ENCODE measurements at places on chromosomes 1 and 21. TPM values are rescaled to one million over a fixed set of nuclear protein-coding genes. Genes with fewer than 3 reads are reported as not detected.

DNA sequence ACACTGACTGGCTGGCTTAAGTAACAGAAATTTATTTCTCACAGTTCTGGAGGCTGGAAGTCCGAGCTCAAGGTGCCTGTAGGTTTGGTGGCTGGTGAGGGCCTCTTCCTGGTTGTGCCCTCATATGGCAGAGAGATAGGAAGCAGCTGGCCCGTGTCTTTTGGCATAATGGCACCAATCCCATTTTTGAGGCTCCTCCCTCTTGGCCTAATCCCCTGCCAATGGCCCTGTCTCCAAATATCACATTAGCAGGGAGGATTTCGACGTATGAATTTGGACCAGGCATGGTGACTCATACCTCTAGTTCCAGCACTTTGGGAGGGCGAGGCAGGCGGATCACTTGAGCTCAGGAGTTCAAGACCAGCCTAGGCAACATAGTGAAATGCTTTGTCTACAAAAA lies 37.4 kb downstream of the AGPAT3 start:
- no peak for DNase-seq

DNAJC16 gene
- 23.2 TPM for total RNA-seq

- DNase-seq: no peak
These were observed 57.3 kb upstream of the HIVEP3 start for GRCh38 chr1:41975850-41976569.

DNA sequence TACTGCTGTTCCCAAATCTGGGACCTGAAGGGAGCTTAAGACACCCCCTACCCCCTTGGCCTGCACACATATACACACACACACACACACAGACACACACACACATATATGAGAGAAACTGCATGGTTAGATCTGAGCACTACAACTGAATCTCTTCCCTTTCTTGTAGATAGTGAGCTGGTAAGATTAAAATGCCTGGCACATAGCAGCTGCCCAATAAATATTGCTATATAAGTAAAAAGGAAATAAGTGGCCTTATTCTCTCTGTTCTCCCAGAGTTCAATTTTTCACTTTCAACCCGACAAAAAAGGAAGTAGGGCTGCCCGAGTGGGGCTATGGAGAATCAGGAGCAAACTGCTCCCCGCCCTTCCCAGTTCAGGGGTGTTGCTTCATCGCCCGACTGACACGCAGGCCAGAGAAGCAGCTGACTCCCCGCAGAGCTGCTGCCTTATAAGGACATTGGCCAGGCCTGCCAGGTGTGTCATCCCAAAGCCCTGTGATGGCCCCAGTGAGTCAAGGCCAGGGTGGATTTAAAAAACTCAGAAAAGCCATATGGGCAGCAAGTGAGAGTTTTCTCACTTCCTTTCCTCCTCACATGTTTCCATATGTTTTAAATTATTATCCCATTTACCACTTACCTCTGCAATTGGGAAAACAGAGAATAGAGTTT lies 106.5 kb upstream of the SLC44A3 start:
- peak; percentile 92 for DNase-seq

GNG4 gene
- not detected for total RNA-seq

DNA sequence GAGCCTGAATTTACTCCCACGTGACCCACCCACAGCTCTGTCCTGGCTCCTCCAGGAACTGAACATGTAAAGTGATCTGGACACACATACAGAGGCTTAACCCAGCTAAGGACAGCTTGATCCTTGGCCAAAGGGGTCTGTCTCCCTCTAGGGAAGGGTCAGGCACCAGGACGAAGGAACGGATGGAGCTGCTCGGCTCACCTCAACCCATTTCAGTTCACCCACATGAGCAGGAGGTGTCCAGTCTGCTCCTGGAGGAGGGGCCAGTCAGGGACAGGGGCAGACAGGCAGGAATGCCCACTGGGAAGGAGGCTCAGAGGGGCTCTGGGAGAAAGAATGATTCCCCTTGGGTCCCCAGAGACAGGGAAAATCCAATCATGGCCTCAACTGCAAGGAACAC lies 567.2 kb downstream of the PTPRU start:
- DNase-seq: no peak

DNA sequence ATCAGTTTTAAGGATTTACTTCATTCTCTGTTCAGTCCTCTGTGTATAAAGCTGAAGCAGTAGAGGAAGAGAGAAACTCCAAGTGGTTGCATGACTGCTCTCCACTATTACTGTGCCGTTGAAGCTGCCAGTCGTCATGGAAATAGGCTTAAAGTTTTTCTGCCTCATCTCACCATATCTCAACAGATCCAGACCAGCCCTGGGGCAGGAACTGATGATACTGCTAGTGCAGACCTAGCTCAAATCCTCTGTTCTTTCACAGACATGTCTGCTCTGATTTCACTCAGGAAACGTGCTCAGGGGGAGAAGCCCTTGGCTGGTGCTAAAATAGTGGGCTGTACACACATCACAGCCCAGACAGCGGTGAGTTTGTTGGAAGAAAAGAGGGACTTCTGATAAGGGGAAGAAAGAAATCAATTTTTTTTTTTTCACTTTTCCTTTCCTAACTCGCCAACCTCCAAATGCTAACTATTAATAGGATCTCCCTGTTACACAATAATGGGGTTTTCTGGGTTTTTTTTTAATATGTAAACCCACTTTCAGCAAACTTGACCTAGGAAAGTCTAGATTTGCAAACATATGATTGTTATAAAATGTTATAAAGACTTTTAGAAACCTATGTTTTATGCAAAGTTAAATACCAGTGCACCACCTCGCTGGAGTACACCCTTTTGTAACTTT lies 22.2 kb upstream of the STRIP1 start:
- DNase-seq: no peak

GRCh38 chr1:17277511-17278159 lies 28.7 kb downstream of the PADI3 start:
- no peak for DNase-seq

GRCh38 chr1:57620605-57621004 lies 196.7 kb upstream of the DAB1 start:
- no peak for DNase-seq

ATP1A4 gene
- 2.0 TPM for total RNA-seq

DNA sequence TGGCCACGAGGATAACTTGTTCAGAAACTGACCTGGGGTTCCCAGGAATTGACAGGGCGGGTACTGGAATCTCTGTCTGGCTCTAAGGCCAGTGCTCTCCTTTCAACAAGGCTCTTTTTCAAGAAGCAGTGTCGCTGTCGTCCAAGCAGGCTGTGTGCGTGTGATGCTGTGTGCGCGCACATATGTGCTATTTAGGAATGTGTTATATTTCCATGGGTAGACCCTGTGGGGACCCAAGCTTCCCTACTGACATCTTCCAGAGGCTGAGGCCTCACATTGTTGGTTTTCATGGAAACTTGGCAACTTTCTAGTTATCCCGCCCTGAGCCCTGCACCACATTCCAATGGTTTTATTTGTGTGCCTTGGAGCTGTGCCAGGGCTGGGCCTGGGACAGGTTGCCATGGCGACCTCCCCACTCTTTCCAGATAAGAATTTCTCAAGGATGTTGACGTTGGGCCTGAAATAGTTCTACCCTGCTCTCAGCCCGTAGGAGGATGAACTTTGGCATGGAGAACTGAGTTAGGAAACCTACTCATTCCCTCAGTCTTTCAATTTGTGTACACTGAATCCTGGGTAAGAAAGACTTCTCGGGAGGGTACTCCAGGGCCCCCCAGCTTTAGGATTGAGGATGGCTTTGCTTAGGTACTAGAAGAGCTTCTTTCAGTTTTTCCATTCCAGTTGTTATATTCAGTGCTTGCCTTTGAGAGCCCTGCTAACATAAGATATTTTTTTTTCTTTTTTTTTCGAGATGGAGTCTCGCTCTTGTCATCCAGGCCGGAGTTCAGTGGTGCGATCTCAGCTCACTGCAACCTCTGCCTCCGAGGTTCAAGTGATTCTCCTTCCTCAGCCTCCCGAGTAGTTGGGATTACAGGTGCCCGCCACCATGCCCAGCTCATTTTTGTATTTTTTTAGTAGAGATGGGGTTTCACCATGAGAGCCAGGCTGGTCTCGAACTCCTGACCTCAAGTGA lies 38.8 kb upstream of the SRSF10 start:
- peak; percentile 96 for DNase-seq

RHBG gene
- not detected for total RNA-seq

DNA sequence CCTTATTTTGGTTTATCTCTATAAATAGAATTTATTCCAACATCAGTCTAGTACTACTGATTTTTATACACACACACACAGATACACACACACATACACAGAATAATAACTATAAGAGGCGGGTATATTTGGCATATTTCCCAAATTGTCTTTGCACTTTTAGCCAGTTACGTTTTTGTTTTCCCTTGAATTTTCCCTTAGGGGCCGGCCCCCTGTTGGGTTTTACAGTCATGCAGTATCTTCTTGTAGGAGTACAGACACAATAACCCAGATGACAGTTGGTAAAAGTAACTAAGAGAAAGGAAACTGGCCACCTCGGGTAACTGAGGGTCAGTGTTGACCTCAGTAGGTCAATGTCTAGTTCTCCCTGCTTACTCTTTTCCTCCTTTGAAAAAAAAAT lies 50.9 kb downstream of the DISP1 start:
- no peak for DNase-seq

- DNase-seq: peak; percentile 23
These were observed at the start of gene LEFTY1 for GRCh38 chr1:225888898-225889601. LEFTY1 (minus strand) TSS chr1:225889146; CDS start chr1:225889066, 80 bp downstream.

KIF21B gene
- total RNA-seq: 0.50 TPM

TAS1R1 gene
- not detected for total RNA-seq

GRCh38 chr21:15004721-15005370 lies 60.0 kb downstream of the NRIP1 start:
- no peak for DNase-seq

DNA sequence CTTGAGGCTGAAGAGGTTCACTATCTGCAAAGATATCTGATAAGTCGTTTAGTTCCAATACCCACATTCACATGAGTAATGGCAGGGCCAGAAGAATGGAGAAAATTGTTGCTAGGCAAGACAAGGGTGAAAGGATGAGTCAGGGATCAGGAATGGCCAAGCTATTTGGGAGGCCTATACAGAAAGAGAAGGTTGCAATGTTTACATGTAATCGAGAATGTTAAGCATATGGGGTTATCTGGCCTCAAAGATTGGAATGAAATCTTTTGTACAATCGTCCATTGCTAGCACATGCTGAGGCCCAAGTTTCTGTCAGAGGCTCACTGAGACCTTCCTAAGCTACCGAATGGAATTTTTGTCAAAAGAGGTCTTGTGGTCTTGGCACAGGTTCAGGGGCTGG lies 299.9 kb upstream of the PLD5 start:
- DNase-seq: no peak

DNA sequence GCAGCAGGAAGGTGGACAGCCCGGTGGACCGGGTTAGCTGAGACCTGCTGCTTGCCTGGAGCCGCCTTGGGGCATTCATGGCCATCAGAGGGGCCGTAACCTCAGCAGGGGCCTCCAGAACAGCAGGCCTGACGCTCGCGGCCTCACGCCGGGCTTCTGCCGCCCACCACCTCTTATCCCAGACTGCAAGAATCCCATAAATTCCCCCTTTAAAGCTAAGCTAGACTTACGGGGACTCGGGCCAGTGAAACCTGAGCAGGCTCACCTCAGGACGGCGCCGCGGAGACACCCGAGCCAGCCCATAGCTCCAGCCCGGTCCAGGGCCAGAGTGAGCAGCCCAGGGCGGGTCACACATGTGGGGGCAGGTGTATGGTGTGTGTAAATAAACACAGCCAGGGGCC lies 132.3 kb downstream of the GLIS1 start:
- no peak for DNase-seq

DNA sequence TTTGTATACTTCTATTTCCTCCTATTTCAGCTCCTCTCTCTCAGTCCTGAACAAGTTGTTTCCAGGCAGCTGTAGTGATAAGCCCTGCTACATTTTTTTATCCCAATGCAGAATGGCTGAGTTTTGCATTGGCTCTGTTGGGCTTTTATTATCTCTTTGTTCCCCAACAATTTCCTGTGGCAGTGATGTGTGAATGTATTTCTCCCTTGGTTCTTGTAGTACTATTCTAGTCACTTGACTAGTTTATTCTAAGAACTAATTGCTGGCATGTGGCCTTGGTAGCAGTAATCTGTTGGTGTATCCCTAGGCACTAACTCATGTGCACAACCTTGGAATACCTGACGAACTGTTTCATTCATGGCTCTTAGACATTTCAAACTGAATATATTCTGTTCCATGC lies 60.7 kb downstream of the NFASC start:
- DNase-seq: no peak

SLC45A3 gene
- total RNA-seq: 0.46 TPM

IL6R gene
- 32.6 TPM for total RNA-seq

DNA sequence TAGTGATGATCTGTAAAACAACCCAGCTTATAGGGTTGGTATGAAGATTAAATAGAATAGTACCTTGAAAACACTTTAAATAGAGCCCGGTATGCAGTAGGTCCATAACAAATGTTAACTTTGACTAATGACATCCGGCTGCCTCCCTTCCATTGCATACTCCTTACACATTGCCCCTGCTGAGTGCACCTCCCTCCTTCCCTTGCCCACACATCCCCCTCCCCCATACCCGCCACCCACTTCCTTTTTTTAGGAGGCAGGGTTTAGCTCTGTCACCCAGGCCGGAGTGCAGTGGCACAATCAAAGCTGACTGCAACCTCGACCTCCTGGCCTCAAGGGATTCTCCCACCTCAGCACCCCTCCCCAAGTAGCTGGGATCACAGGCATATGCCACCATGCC lies 24.4 kb upstream of the ZC3H12A start:
- no peak for DNase-seq

GRCh38 chr1:65103807-65104206 lies 44.2 kb upstream of the AK4 start:
- DNase-seq: no peak

GRCh38 chr1:72023063-72023930 lies 259.0 kb downstream of the NEGR1 start:
- no peak for DNase-seq

NMNAT2 gene
- total RNA-seq: 0.43 TPM

DNA sequence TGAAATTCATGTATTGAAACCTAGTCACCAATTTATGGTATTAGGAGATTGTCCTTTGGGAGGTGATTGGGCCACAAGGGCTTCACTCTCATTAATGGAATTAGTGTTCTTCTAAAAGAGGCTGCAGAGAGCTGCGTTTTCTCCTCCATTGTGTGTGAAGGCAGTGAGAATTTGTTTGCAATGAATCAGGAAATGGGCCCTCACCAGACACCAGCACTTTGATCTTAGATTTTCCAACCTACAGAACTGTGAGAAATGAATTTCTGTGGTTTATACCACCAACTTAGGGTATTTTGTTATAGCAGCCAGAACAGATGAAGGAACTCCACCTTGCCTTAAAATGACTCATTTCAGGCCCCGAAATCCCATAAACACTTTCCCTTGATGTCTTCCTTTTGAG lies 544.2 kb downstream of the RWDD3 start:
- no peak for DNase-seq

KCNH1 gene
- 0.21 TPM for total RNA-seq

DNA sequence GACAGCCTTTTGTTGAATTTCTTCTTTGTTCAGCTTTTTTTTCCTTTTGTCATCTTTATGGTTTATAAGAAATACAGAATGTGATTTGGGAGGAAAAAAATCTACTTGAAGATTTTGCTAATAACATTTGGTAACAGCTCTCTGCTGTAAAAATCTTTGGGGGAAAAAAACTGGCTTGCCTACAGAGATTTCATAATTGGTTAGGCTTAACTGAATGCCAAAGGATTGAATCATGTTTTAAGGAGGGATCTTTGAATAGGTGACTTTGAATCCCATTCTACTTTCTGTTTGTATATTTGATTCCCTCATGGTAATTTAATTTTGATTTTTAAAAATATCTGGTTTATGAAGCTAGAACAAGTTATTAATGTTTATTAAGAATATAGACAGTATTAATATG lies 3.2 kb downstream of the BTF3L4 start:
- DNase-seq: no peak

WNT3A gene
- not detected for total RNA-seq

- DNase-seq: no peak
These were observed 236.9 kb downstream of the USP25 start for GRCh38 chr21:15966651-15967050.
